SIG-M5 (cell line): ENCODE measurements at places on chromosomes 12 and 14.

- no peak for DNase-seq
Observed at GRCh38 chr12:53227341-53227740, 4.7 kb downstream of the RARG start.

DNA sequence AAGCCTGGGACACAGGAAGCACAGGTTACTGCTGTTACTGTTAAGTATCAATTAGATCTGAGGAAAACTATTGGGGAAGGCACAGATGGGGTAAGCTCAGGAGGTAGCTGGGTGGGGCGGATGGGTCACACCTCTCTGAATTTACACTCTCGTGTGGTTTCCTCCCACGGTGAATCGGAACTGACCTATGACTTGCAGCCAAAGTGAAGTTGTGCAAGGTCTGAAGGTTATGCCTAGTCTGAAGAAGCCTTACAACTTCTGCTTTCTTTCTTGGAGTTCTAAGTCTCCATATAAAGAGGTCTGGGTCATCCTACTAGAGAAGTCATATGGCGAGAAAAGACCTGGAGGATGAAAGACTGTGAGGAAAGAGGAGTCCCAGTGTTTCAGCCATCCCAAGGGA lies 25.6 kb upstream of the GPATCH2L start:
- DNase-seq: no peak

- no peak for DNase-seq
Observed at GRCh38 chr12:71504476-71504875, 64.9 kb downstream of the LGR5 start.

GRCh38 chr14:33949411-33949893 lies 1.4 kb downstream of the EGLN3 start:
- DNase-seq: no peak

GRCh38 chr12:51836827-51837173 lies 11.7 kb downstream of the FIGNL2 start:
- DNase-seq: no peak

DNA sequence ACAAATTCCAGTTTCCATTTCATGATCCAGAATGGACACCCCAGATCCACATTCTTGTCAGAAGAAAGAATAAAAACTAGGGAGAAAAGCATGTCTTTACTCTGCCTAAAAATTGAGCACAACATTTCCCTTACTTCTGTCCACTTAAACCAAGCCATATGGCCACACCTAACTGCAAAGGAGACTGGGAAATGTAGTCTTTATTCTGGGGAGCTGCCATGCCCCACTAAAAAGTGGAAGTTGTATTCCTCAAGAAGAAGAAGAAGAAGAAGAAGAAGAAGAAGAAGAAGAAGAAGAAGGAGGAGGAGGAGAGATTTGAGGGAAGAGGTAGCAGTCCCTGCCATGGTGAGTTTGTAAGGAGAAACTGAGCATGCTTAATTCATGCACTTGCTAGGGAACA lies 84.5 kb downstream of the GPR65 start:
- no peak for DNase-seq

DNA sequence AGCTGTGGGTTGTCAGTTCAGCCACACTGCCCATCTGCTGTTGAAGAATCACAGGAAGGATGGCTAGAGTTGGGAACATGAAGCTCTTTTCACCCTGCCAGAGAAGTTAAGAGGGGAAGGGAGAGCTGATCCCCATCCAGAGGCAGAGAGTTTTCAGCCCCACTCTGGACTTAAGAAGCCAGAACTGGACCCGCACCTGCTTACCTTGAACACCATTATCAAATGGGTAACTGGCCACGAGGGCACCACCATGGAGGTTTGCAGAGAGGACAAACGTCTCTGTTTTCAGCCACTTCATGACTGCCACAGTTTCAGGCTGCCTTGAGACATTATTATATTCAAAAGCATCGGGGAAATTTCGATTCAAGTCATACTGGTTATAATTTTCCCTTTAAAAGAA lies 62.0 kb downstream of the MDM2 start:
- no peak for DNase-seq

DNA sequence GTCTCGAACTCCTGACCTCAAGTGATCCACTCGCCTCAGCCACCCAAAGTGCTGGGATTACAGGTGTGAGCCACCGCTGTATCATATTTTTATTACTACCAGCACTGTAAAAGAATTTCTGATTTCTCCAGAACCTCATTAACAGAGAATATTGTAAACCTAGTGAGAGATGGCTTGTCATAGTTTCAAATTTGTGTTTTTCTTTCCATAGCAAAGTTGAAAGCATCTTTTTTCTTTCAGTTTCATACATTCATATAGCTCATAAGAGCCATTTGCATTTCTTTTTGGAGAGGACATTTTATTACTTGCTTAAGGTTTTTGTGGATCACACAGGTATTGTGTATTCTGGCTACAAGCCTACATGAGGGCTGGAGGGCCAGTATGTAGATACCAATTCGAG lies 58.0 kb downstream of the MIS18BP1 start:
- DNase-seq: no peak

DNA sequence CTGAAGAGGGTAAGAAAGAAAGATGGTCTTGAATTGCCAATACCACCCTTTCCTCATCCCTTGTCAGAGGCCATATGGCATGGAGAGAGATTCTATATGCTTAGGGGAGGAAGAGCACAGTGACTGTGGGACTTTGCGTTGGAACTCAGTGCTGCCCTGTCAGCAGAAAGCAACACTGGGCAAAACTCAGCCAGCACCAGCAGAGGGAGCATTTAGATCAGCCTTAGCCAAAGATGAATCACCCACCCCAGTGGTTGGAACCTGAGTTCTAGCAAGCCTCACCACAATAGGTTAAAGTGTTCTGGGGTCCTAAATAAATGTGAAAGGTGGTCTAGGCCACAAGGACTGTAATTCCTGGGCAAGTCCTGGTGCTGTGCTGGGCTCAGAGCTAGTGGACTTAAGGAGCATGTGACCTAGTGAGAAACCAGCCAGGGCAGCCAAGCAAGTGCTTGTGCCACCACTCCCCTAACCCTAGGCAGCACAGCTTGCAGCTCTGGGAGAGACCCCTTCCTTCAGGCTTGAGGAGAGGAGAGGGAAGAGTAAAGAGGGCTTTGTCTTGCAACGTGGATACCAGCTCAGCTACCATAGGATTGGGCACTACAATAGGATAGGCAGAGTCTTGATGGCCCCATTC lies 11.4 kb upstream of the BCAT1 start:
- no peak for DNase-seq

DNA sequence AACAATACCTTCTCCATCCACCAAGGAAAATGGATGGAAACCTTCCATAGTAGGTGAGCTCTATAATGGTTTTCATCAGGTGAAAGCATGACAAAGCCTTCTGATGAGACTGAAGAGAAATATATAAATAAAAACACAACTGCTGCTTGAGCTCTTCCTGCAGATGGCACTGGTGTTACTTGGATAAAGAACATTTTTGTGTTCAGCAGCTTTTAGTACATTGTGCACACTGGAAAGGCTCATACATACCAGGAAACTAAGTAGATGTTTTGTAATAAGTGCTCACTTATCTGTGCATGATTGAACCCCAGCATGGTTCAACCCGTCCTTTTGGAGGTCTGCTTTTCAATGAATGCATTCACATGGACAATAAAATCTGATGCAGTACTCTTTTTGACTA lies 357.3 kb upstream of the MIS18BP1 start:
- DNase-seq: no peak

DNA sequence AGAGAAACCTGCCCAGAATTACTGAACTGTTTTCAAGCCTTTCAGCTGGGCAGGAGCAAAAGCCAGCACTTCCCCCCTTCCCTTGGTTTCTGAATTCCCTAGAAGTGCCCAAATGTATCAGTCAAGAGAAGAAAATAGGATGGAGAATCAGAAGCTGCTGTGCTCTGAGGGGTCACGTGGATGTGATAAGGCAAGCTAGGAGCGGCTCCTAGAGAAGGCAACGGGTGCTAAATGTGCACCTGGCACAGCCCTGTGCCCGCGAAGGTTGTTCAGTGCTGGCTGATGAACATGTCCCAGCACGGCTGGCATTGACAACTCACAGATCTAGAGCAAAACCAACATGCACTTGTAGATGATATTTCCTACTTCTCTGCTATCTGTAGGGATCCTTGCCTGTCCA lies 8.3 kb downstream of the EMG1 start:
- DNase-seq: no peak

DNA sequence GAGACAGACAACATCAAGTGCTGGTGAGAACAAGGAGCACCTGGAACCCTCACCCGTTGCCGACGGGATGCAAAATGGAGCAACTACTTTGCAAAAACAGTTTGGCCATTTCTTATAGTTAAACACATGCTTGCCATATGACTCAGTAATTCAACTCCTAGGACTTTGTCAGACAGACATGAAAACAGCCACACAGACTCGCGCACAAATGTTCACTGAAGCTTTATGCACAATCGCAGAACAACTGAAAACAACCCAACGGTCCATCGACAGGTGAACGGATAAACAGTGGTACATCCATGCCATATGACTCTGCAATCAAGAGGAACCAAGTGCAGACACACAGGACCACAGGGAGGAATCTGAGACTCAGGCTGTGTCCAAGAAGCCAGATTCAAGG lies 30.8 kb downstream of the NCOR2 start:
- no peak for DNase-seq

GRCh38 chr14:68318828-68319227 lies 474.0 kb downstream of the ZFP36L1 start:
- DNase-seq: no peak

GRCh38 chr12:65276916-65277530 lies 1.5 kb upstream of the MSRB3 start:
- no peak for DNase-seq

DNA sequence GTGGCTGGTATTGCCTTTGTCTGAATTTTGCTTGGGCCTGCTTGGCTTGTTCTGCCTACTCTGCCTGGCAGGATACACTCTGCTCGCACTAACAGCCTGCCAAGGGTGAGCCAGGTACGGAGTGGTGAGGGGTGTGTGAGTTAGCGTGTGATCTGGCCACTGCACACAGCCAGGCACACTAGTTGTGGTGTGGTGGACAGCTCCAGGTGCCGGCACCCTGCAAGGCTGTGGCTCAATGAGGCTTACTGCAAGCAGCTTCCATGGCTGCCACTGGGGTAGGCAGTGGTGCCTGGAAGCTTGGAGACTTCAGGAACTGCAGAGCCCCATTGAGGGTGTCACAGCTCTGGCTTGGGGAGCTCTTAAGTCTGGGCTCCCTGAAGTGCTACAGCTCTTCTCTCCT lies 87.4 kb downstream of the GPHN start:
- no peak for DNase-seq

DNA sequence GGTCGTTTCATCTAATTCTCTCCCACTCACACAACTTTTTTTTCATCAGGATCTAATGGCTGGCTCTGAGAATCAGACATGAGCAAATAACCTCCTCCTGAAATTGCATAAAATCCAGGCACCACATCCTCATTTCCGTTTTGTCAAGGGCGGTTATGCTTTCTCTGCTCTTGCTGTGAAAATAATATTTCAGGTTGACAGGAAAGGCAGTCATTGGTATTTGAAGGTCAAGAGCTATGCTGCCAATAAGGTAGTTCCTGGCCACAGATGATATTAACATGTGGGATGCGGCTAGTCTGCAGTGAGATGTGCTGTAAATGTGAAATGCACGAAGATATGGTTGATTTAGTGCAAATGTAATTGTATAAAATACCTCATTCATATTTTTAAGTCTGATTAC lies 870.2 kb upstream of the TMEM132C start:
- no peak for DNase-seq

- no peak for DNase-seq
Observed at GRCh38 chr12:132357623-132358186, 28.3 kb upstream of the GALNT9 start.

GRCh38 chr12:22250762-22251161 lies 83.7 kb downstream of the ST8SIA1 start:
- DNase-seq: no peak
